ENCODE measurements at places on chromosomes 6 and 20.

DNA sequence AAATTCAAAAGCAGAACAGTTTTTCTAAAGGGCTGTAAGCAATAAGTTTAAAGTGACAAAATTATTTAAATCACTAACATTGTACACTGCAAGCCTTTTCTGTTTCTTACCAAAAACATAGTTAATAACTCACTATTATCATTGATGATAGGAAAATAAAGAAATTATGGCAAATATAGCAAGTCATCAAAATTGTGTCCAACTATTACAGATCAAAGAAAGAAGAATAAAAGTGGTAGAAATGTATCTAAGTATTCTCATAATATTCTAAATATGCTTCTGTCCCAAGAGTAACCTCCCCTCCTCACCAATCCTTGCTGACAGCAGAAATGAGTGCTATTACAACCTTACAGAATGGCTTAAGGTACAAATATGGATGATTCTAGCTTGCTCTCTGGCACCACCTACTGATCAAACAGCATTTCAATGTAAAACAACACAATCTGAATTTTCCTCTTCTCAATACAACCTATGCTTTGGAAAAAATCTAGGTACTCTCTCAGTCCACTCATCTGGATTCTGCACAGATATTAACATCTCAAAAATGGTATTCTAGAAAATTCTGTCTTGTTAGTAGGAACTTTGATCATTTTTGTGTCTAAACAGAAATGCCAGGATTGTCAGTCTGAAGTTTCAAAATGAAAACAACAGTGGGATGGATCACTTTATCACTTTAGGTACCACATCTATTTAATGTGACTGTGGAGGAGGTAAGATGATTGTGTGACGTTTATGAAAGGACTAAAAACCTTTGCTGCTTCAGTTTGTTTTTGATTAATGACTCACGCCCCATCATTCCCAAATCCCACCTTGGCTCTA is 40.9 kb downstream of the ZFP64 start:
- peak; percentile 21 for DNase-seq

DNA sequence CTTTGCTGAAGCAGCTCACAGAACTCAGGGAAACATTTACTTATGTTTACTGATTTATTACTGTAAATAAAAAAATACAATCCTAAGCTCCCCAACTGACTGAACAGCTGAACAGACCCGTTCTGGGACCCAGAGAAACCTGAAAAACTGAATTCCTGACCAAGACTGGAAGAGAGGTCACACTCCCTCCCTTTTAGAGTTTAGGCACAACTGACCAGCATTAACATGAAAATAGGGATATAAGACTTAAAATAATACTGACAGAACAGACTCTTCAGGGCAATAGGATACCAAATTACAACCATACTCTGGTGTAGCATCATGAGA is 11.7 kb upstream of the RPS10 start:
- DNase-seq, result no peak

DNA sequence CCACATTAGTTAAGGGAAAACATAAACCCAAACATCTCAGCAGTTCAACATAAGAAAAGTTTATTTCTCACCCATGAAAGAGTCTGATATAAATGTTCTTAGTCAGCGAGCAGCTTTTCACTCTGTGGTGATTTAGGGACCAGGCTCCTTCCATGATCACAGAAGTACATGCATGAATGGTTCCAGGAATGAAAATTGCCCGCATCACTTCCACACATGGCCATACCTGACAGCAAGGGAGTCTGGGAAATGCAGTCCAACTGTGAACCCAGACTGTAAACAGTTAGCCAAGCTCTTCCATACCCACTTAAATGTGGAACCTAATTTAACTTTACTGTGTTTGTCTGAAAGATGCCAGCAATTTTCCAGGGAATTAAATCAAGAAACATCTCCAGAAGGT is 353.9 kb downstream of the HACE1 start:
- DNase-seq, result no peak

DNA sequence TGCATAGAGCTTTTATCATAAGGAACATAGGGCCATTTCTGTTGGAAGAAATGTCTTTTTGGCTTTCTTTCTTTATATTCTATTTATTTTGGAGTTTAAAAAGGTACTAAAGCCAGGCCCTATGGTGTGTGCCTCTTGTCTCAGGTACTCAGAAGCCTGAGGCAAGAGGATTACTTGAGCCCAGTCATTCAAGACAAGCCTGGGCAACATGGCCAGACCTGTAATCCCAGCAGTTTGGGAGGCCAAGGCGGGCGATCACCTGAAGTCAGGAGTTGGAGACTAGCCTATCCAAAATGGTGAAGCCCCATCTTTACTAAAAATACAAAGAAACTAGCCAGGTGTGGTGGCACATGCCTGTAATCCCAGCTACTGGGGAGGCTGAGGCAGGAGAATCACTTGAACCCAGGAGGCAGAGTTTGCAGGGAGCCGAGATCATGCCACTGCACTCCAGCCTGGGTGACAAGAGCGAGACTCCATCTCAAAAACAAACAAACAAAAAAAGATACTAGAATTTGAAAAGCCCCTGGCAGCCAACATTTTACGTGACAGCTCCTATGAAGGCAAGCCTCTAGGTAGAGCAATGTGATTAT is 80.0 kb downstream of the CBFA2T2 start:
- DNase-seq, result no peak

DNA sequence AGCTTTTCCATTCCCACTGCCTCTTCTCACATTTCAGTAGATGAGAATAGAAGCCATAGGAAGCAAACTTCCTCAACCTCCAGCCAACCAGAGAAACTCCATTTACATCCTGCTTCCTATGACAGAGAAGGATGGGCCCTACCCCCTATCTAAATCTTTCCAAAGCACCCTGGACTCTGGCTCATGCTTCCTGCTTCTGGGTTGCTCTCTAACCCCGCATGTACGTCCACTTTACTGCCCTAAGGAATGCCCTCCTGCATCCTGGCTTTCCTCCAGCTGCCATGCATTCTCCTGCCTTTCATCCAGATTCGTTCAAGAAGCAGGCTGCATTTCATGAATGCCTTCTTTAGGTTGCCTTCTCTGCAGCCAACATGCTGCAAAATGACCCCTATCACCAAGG is 91.9 kb downstream of the FAM217A start:
- no peak for DNase-seq

DNA sequence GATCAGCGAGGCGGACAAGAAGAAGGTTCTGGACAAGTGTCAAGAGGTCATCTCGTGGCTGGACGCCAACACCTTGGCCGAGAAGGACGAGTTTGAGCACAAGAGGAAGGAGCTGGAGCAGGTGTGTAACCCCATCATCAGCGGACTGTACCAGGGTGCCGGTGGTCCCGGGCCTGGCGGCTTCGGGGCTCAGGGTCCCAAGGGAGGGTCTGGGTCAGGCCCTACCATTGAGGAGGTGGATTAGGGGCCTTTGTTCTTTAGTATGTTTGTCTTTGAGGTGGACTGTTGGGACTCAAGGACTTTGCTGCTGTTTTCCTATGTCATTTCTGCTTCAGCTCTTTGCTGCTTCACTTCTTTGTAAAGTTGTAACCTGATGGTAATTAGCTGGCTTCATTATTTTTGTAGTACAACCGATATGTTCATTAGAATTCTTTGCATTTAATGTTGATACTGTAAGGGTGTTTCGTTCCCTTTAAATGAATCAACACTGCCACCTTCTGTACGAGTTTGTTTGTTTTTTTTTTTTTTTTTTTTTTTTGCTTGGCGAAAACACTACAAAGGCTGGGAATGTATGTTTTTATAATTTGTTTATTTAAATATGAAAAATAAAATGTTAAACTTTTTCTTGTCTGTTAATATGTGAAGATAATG is 2.2 kb downstream of the HSPA1B start:
- no peak for DNase-seq

DNA sequence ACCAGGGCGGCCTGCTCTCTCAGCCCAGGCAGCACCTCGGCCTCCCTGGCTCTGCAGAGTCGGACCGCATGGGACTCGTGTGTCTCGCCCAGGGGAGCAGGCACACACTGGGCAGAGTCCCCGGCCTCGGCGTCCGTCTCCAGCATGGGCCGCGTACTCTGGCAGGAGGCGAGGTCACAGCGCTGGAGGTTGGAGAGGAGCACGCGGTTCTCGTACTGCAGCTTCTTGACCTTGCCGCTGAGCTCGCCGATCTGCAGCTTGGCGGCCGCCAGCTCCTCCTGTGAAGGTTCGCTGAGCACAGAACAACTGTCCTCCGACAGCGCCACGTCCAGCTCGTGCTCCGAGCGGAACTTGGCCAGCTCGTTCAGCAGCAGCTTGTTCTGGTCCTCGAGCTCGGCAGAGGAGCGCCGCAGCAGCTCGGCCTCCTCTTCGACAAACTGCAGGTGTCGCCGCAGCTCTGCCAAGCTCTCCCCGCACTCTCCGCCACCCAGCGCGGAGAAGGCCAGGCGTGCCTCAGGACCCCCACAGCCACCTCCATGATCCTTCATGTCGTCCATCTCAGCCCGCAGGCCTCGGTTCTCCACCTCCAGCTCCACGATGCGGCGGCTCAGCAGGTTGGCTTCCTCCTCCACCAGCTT is 42.0 kb upstream of the DSN1 start:
- no peak for DNase-seq

GRCh38 chr6:39686976-39687375 is 38.2 kb downstream of the KIF6 start:
- DNase-seq, result no peak

DNA sequence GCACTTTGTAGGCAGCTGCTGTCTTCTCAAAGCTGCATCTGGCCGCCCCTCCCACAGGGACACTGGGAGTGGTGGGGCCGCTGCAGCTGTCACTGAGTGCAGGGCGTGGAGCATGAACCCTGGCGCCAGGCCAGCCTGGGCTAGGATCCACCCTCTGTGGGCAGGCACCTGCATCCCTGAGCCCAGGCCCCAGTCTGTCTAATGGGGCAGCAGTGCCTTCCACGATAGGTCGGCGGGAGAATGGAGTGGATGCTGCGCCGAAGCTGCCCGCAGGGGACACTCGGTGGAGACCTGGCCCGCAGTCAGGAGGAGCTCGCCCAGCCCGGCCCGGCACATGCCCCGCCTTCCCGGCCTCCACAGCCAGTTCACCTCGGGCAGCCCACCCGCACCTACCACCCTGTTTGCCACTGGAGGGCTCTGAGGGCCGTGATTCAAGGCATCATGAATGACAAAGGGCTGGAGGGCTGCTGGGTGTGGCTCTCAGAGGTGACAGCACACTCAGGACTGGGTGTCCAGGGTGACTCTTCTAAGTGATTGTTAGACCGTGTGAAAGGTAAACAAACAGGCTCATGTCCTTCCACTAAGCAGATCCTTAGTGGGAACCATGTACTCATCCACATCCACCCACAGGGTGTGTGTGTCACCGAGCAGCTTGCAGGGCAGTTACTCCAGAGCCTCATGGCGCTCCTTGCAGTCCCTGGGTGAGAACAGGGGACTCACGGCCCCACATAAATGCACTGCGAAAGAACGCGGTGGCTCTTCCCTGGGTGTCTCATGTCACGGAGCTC is 133.9 kb downstream of the AGPAT4 start:
- DNase-seq, result no peak

GRCh38 chr6:3965071-3965718 is 113.7 kb downstream of the FAM217A start:
- no peak for DNase-seq

GRCh38 chr6:135033238-135033637 is 21.4 kb downstream of the HBS1L start:
- DNase-seq, result no peak

- DNase-seq, result no peak
Observed at GRCh38 chr6:158903801-158904200, 84.6 kb upstream of the EZR start.

GRCh38 chr6:166483026-166483425 is 100.3 kb upstream of the MPC1 start:
- DNase-seq, result no peak

DNA sequence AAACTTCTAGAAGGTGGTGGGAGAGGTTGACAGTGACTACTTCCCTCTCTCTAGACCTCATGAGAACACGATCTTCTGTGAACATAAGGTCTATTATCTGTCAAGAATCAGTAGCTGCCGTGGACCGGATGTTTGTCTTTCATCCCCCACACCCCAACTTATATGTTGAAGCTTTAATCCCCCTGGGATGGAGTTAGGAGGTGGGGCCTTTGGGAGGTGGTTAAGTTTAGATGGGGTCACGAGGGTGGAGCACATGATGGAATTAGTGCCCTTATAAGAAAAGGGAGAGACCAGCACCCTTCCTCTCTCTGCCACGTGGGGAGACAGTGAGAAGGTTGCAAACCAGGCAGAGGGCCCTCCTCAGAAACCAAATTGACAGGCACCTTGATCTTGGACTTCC is 409.1 kb downstream of the QKI start:
- no peak for DNase-seq

DNA sequence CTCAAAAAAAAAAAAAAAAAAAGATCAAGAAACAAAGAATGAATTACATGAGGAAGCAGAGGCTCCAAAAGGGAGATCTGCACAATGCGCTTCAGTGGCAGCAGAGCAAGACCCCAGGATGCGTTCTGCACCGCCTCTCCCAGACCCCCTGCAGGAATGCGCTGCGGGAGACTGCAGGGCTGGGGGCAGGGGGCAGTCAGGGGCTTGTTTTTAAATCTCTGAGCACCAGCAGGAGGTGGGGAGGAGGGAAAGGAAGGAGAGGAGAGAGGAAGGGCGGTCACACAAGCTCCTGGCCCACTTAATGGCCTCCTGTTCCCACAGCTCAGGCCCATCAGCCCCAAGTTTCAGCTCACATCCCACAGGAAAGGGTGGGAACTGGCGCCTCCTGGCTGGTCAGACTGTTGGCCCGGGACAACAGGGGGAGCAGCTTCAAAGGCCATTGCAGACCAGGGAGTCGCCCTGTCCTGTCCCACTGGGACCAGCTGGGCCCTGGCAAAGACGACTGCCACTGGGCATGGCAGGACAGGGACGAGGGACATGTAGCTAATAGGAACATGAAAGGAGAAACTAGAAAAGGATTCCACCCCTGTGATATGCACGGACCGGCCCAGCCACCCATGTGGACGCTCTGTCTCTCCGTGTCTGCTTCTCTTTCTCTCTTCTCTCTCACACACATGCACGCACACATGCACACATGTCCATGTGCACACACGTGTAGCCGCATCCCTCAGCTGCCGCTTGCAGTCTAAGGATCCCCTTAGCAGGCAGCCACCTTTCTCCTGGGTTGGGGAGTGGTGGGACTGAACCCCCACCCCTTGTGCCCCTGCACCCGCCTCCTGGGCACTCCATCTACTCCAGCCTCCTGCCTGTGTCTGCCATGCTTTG is 34.7 kb downstream of the TFEB start:
- no peak for DNase-seq

DNA sequence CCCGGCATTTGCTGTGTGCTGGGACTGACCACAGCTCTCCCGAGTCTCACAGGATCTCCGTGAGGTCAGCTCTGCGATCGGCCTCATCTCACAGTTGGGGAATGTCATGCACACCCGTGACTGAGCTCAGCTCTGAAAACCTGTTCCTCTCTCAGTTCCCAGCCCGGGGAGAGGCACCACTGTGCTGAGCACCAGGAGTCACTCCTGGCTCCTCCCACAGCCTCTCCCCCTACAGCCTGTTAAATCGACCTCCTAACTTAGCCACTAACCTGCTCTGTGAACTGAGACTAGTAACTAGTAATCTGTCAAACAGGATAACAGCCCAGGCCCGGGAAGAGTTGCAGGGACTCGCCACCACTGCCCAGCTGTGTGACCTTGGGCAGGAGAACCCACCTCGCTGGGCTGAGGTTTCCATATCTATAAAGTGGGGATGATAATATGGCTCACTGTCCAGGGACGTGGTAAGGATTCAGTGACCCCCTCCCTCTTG is 20.1 kb upstream of the NOL4L start:
- no peak for DNase-seq

Data from stimulated activated naive CD8-positive, alpha-beta T cell treated with anti-CD3 and anti-CD28 coated beads, Interleukin-15, Interleukin-2, amounts not matched to agents 100 U/mL and 50 U/mL, for 24 hours (primary cell).